ENCODE measurements at places on chromosomes 16 and 17.

DNA sequence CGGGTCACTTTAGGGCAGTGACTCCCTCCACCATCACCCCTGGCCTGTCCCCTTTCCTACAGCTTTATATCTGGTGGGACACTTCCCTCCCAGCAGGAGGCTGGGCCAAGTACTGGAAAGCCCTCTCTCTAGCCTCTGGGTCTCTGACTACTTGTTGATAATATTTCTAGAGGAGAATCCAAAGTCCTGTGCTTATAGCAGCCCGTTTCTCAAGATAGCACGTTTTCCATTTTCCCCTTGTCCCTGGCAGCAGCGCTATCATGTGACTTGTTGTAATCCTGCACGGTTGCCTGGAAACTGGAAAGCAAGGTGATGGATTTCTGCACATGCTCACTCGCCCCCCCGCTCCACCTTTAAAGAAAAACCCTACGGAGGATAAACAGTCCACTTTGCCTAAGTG, 3.3 kb upstream of the AXIN2 start:
- no peak for DNase-seq

DNA sequence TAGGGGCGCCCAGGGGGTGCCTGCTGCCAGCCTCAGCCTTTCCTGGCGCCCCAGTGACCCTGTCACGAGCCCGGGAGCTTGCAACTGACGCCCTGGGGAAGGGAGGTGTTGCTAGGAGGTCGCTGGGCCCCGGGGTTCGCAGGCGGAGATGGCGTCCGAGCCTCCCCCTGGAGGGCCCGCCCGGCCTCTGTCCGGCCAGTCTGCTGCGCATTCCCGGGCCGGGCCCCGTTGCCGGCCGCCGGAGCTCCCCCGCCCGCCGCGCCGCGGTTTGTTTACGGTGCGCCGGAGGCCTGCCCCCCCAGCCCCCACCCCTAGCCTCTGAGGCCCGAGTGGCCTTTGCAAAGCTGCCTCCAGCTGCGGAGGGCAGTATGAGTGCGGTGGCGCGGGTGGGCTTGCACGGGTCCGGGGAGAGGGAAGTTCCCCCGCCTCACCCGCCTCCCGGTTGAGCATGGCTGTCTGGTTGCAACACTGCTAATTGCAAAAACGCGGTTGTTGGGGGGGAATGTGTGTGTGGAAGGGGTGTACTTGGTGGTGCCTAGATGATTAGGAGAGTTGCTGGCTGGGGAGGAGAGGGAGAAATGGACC, 514 bp downstream of the THRA start:
- no peak for DNase-seq

DNA sequence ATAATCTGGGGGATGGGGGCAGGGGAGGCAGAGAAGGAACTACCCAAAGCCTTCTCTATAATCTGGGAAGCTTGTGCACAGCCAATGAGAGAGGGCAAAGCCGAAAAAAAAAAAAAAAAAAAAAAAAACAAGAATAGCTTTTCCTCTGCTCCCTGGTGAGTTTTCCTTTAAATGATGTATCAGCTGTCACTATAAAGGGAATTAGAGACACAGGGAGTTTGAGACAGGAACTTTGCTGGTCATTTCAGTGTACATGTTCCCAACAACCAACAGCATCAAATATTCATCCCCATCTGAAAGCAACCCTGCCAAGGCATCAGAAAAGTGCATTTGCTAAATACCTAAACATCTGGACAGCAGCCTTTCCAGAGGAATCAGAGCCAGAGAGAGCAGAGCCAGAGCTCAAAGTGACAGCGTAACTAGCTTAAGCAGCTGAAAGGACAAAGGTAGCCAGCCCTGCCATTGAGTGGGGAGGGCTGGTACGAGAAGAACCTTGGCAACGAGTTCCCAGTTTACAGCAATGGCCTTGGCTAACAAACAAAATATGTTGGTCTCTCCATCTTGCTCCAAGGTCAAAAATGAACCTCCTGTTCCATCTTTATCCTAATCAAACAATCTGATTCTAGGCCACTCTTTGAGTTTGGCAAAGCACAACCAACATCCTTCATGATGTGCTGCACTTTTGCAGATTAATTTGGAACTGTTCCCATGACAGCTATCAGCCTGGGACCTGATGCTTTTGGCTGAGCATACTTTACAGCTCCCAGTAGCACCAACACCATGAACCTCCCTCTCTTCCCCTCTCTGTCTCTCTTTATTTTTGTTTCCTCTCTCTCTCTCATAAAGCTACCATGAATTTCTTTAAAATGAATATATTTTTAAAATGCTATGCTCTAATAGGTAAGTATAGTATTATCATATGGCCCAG, 143.7 kb upstream of the GNAO1 start:
- DNase-seq = no peak

GRCh38 chr17:75262112-75262606, 480 bp downstream of the MRPS7 start:
- DNase-seq = no peak

DNA sequence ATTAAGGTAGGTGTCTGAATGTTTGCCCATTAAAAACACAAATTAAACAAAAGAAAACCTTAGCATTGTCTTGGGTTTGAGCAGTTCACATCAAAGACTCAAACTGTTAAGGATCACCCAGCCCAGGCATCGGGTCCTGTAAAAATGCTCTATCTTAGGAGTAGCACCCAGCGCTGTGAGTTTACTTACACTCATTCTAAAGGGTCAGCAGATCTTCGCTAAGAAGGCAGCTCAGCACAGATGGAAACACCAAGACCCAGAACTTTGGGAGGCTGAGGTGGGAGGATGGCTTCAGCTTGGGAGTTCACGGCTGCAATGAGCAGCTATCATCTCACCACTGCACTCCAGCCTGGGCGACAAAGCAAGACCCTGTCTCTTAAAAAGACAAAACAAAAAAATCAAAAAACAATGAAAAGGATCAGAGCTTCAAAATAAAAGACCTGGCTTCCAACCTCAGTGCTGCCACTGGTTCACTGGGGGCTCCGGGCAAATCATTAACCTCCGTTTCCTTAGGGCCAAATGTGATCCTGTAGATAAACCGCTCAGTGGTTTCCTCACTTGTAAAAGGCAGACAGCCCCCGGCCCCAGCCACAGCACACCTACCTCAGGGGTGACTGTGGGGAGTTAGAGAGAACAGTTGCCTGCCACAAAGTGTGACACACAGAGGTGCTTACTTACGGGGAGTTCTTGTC, 11.1 kb downstream of the COG1 start:
- DNase-seq = no peak

DNA sequence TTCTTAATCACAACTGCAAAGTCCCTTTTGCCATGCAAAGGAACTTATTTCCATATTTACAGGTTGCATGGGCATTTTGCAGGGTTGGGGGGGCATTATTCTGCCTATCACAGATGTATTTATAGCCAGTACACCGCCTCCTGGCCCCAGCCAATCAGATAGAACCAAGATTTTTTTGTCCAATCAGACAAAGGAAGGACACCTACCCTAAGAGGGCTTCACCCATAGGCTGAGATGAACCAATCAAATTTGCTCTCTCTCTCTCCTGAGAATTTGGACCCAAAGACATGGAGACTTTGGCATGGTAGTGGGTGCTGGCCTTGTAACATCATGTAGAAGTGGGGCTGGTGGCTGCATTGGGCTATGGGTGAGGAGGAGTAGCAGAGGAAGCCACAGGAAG, 3.9 kb upstream of the KCNG4 start:
- no peak for DNase-seq

DNA sequence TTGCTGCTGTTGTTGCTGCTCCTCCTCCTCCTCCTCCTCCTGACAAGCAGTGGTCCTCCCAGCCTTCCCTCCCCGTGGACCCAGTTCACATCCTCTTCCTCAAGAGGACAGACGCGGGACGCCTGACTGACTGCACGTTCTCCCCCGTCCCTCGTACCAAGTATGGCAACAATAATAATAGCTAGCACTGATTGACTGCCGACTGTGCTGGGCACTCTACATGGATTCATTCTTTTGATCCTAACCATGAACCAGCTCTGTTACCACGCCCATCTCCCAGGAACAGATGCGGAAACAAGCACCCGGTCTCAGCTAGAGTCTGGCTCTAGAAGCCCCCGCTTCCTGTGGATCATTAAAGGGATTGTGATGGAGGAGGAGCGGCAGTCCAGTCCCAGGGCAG, 78.0 kb downstream of the GNAO1 start:
- DNase-seq = no peak

DNA sequence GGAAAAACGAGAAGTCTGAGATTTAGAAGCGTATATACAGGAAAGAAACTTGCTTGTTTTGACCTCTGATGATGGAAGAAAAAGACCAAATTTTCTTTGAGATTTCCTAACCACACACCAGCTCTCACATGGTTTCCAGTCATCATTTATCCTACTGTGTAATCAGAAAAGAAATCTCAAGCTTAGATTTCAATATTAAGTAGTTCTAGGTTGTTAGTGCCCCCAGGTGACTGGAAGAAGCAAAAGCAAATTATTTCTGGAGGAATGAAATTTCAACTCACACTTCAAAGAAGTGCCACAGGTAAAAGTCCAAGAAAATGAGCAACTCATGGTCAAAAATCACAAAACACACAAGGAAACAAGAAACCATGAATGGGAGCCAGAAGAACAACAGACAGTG, 51.8 kb upstream of the KDM6B start:
- DNase-seq = no peak

- DNase-seq = no peak
Observed at GRCh38 chr17:353213-353837, 718 bp upstream of the RPH3AL start.

- no peak for DNase-seq
Observed at GRCh38 chr16:85898521-85899442, at the start of gene IRF8. Gene IRF8, plus strand, starts transcription at chr16:85899162. Its CDS starts 3,854 bp downstream, at chr16:85903016.

- DNase-seq = peak; percentile 7
Observed at GRCh38 chr17:58666858-58667267, 25.0 kb downstream of the TEX14 start.

GRCh38 chr17:29669266-29669665, 46.6 kb upstream of the CORO6 start:
- no peak for DNase-seq

DNA sequence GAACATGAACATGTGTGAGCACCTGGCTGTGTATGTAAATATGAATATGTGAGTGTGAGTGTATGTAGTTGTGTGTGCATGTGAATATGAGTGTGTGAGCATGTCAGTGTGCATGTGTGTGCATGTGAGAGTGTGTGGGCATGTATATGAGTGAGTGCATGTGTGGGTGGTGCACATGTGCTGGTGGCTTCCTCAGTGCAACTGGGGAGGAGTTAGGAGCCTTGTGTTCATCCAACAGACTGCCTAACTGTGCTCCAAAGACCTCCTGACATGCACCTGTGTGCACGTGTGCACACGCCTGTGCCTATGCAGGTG, 1.4 kb downstream of the TMEM235 start:
- DNase-seq = no peak

GRCh38 chr16:11677959-11678881, 10.0 kb downstream of the SNN start:
- no peak for DNase-seq

DNA sequence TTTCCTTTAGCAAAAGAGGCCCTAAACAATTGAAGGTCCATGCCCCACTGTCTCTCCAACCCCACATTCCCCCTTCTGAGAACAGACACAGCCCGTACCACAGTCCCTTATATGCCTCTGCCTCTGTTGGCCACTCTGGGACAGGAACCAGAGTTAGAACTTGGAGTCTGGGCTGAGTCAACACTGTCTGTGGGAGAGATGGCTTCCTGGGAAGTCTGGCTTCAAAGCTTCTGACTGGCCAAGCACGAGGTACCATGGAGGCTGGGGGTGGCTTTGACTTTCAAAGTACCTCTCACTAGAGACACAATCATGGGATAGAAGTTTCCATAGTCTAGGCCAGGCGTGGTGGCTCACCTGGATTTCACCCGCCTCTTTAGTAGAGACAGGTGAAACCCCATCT, 14.9 kb upstream of the SPOP start:
- DNase-seq = no peak

DNA sequence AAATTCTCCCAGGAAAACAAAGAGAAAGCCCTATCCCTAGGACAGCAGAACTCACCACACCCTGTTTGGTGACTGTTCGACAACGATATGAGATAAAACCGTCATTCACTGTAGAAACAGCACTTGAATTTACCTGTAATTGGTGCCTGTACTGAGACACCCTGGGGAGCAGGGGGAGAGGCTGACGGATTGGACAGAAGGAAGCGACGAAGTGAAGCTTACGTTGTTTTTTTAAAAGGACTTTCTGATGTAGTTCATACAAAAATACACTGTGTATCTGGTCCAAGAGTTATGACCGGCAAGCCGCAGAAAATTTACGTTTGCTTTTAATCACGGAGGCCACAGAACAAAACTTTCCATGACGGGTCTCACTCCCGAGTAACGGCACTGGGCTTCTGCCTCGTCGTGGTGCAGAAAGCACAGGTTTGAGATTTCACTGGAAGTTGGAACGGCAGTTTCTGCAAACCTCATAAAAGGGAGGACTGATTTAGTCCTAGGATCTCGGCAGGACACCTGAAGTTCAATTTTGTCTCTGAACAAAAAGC, 9.7 kb downstream of the NXN start:
- DNase-seq = no peak

- DNase-seq = no peak
Observed at GRCh38 chr17:36773039-36773438, 164.2 kb upstream of the LHX1 start.

DNA sequence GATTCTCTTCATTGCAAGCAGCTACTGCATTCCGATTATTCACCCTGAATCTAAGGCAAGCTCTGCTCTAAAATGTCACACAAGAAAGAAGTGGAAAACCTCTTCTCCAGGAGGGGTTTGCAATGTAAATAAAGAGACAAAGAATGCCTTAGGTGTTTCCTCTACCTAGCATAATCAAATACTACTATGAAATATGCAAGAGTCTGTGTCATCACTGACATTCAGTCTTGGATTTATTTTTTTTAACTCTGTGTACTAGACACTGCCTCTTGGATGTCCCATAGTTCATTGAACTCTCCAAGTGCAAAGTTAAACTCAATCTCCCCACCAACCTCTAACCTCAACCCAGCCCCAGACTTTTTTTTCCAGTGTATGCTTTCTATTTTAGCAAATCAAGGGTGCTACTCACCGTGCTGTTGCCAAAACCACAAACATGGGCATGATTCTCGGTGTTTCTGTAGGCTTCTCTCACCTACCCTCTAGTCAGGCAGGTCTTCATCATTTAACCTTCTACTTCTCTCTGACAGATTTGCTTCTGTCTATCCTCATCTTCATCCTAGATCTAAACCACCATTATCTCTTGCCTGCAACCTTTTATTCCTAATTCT, 329.1 kb downstream of the CDH13 start:
- DNase-seq = no peak

GRCh38 chr17:76196675-76197074, 43.6 kb downstream of the RNF157 start:
- no peak for DNase-seq

DNA sequence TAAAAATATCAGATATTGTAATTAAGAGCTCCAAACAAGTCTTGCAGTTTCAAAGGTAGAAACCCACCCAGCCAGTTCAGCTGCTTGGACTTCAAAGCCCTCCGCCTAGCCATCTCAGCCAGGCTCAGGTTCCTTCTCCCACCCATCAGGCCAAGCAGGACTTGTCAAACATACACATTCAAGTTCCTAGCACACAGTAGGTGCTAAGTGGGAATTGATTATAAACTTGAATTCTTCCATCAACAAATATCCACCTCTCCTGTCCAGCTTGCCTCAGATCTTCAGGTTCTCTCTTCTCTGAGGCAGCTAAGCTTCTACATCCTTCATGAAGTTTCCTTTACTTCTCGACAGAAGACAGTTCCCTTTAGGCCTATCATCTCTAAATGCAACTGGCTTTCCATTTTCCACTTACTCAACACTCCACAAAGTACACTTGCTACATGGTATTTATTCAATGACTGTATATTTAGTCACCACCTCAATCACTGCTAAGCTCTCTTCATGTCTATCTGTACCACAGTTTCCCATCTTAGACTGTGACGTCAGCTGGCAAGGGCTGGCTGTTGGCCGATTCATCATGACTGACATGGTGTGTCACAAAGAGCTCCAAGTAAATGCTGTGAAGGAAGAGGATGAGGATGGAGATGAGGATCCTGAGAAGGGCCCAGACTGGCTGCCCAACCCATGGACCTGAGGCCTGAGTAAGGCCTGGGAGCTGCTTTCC, 13.3 kb upstream of the COG7 start:
- no peak for DNase-seq
